ENCODE measurements at places on chromosomes 3 and 15.

DNA sequence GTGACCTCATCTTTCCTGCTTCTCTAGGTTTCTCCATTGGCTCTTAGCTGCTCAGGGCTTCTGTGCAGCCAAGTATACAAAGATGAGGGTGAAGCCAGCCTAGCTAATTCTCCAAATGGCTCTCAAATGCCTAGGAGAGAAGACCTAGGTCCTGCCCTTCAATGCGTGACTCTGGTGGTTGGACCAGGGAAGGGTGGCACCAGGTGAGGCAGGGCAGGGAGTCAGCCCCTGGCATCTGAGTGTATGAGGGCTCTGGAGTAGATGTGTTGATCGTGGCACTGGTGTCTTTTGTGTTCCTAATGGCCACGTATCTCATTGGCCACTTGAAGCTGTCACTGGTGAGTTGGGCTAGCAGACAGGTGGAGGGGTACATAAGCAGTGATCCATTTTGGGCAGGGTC is 59.8 kb downstream of the PDIA5 start:
- DNase-seq = no peak

DNA sequence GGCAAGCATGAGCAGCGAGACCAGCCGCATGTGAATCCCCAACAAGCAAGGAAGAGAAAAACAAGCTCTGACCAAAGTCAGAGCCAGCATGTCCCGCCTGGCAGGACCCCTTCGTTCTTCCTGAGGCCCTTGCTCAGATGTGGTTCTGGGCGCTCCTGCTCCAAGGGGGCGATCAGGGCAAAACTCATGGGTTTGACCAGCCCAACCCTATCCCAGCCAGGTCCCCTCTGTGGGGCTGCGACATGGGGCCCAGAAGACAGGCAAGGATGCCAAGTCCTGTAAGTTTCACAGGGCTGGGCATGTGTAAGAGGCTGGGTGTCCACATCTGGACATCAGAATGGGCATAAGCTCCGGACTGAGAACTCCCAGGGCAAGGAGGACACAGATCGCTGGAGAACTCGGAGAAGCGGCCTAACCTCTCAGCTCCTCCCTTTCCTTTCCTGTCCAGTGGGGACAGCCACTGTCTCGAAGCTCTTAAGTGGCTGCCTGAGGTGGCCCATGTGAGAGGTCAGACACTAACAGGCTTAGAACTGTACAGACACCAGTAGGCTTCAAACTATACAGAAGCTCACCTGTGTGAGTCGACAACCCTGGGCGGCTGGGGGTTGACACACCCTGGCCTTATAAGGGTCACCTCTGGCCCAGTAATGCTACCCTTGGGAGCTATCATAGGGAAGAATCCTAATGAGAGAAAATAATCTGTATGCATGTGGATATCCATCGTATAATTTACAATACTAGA is 48.9 kb downstream of the XXYLT1 start:
- DNase-seq = no peak

DNA sequence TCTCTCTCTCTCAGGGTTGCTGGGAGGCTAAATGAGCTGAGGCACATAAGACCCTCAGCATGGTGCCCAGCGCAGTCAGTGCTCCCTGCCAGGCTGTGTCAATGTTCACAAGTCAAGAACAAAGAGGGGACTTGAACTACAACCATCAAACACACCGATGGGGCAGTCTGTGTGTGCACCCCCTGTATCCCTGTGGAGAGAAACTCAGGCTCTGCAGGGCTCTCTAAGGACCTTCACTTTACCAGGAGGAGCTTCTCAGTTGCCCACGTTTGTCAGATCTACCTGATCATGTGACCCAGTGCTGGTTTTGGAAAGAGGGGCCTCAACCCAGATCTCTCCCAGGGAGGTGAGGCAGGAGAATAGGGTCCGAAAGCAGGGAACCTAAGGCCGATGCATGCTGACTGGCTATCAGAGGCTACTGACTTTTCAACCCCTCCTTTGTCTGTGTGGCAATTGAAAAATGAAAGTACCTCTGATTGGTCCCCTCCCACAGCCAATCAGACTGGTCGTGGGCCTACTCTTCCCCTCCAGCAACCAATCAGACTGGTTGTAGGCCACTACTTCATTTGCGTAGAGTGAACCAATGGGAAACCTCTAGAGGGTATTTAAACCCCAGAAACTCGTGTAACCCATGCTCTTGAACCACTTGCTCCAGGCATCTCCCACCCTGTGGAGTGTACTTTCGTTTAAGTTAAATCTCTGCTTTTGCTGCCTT is 34.0 kb downstream of the RHCG start:
- no peak for DNase-seq

- DNase-seq = no peak
These were observed 10.1 kb downstream of the SEMA3F start for GRCh38 chr3:50164984-50165909.

DNA sequence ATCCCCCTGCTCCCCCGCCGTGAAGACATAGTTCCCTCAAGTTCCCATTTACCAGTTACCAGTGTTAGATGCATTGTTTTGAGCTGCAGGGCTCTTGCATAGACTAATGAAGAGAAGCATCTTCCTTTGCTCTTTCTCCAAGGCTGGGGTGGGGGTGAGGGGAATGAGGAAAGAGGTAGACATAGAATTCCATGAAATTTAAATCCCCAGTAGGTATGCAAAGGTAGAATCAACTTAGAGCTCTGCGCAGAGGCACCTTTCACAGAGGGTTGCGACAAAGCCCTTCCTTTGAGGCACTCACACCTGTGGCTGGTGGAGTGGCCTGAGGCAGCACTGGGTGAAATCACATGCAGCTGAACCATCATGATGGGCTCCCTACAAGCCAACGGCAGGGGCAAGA is 101.3 kb downstream of the WDR76 start:
- peak; percentile 89 for DNase-seq

GRCh38 chr3:157100096-157100477 is 59.9 kb downstream of the CCNL1 start:
- no peak for DNase-seq

DNA sequence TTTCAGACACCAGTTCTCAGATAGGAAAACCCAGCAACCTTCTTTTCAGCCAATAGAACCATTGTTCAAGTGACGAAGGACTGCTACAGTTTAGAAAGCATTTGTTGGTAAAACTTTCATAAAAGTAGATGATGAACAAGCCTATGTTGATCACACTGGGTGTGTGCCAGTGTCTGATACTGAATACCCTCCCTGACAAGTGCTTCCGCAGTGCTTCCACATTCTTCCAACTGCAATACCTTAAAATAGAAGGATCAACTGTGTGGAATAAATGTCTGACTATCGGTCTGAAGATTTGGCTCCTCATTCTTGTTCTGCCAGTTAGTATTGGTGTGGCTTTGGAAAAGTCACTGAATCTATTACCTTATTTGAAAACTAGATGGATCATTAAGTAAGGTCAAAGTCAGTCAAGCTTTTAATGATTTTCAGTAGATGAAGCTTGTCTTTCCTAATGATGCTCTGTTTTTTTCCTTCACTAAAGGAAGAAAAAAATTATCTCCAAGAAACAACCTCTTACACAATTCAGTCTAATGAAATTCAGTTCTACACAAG is 479.4 kb upstream of the CBLB start:
- DNase-seq = no peak

DNA sequence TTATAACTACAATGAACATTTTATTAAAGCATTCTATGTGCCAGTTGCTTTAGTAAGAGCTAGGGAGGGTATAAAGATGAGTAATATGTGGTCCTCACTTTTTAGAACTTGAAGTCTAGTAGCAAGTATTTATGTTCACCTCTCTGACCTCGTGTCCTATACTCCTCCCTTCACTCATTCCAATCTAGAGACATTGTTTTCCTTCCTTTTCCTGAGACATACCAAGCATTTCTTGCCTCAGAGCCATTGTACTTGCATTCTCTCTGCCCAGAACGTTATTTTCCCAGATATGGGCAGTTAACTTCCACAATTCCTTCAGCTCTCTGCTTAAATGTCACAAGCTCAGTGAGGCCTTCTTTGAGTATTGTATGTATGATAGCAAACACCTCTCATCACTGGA is 408.6 kb downstream of the PDCD6IP start:
- no peak for DNase-seq

- DNase-seq = peak; percentile 26
These were observed 61.5 kb upstream of the FGD5 start for GRCh38 chr3:14757153-14757700.

DNA sequence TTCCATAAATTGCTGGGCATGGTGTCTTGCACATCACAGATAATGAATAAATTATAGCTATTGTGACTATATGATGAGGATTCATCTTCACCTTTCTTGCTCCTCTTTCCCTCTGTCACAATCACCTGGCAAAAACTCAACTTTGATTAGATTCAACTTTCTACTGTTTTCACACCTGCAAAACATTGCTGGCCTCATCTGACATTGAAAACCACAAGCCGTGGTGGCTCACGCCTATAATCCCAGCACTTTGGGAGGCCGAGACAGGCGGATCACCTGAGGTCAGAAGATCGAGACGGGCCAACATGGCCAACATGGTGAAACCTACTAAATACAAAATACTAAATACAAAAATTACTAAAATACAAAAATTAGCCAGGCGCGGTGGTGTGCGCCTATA is 12.7 kb upstream of the PEX5L start:
- no peak for DNase-seq

GRCh38 chr3:14685179-14685578 is 10.2 kb downstream of the C3orf20 start:
- no peak for DNase-seq

GRCh38 chr3:136250903-136251460 is 842 bp downstream of the PCCB start:
- peak; percentile 42 for DNase-seq

GRCh38 chr3:141525814-141526213 is 39.0 kb downstream of the RASA2 start:
- no peak for DNase-seq

DNA sequence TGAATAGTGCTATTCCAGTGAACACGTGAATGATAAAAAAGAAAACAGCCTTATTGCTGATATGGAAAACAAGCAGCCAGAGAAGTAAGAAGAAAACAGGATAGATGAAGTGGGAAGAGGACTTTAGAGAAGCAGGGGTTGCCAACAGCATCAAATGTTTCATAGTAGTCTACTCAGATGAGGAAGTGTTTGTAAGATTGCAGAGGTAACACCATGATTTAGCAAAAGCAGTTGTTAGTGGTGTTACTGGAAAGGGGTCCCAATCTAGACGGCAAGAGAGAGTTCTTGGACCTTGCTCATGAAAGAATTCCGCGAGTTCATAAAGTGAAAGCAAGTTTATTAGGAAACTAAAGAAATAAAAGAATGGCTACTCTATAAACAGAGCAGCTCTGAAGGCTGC is 108.8 kb upstream of the MCTP2 start:
- DNase-seq = no peak

DNA sequence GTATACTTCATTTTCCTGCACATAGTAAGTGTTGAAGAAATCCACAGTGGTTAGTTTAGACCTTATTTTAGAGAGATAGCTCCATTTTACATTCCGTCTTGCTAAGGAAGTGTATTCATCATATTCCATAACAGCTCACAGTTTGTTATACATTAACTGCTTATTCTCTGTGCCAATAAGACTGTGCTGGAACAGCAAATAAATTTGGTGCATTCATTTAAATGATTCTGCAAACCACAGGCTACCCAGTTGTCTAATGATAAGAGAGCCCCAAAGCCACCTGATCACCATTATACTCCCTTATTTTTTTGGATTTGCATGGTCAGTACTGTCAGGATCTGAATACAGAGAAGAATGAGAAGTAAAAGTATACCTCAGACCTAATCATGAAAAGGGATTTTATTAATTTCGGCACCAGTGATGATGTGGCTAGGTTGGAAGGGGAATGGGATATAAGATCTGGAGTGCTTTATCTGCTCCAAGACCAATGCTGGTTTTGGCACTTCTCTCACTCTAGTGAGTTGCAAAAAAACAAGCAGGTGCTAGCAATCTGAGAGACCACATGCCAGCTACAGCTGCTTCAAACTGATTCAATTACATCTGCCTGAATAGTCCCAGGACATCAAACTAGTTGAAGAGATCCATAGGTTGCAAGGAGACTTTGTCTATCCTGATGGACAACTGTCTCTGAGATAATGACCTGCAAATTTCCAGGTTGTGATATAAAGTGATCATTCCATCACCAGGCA is 254.8 kb downstream of the ZBTB20 start:
- DNase-seq = no peak

DNA sequence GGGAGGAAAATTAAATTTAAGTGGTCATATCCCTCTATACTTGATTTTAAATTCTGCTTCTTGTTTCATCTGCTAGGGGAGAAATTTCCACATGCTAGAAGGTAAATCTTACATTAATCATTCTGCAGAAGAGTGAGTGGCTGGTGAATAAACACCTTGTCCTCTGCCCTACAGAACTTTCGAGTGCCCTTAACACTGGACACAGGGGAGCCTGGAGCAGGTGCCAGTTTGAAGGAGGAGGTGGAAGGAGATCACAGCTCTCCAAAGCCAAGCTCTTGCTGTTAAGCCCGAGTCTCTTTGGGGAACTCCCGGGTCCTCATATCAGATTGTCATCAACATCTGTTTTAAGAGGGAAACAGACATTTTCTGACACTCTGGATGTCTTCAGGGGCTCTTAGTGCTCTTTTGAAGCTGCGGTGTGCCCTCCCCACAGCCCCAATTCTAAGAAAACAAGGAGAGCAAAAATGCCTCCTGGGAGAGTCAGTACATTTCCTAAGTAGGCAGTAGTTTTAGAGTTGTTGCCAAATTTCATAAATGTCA is 31.3 kb downstream of the LAMP3 start:
- no peak for DNase-seq

GRCh38 chr3:157374933-157375332 is 61.7 kb upstream of the PTX3 start:
- no peak for DNase-seq

All from H9 (cell line).